Kidney epithelial cell (primary cell): ENCODE measurements at places on chromosomes 5 and 9.

DNA sequence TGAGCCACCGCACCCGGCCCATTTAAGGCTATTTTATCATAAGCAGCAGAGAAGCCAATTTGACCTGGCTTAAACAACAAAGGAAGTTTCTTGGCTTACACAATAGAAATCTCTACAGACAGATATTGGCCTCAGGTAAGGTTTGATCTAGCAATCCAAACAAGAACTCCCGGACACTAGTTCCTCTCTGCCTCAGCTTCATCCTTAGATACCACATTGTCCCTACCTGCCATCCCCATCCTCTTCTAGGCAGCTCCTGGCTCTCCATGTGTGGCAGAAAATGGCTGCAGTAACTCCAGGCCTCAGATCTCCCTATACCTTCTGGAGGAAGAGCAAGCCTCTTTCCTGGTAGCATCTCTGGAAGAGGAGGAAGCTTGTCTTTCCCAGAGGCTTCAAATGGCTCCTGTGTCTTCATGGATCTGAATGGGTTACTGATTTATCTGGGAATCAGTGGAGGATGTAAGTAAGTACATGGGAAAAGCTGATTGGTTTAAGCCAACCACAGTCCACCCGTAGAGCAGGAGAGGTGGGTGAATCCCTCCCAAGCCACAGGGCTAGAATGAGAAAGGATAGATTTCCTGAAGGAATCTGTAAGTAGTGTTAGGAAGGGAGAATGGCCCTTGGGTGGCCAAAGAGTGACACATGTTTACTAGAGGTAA lies 26.7 kb upstream of the AOPEP start:
- no peak for DNase-seq

DNA sequence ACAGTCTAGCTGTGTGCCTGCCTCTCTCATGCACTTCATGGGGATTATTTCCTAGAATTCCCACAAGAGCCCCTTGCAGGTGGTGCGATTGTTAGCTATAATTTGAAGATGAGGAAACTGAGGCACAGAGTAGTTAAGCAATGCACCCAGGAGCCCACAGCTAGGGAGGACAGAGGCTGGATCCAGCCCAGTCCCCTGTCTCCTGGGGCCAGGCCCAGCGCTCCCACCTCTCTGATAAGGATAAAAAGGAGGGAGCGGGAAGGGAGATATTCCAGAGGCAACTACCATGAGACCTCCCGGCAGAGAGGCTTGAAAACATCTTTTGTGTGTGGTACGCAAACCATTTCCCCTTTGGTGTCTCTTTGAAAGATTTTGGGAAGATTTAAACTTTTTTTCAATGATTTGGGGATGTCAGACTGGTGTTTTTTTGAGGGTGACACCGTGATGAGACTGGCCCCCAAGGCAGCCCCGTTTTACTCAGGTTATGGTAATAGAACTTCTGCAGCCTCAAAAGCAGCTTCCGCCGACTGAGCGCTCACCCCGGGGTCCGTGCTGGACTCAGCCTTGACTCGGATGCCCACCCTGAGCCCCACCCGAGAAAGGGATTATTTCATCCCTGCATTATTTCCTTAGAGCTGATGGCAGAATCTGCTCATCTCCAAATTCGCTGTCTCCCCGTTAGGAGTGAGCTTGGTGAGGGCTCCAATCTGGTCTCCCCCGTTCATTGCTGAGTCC lies 144.7 kb upstream of the IER5L start:
- DNase-seq: no peak

- no peak for DNase-seq
Observed at GRCh38 chr5:83450183-83450966, 21.2 kb upstream of the VCAN start.

DNA sequence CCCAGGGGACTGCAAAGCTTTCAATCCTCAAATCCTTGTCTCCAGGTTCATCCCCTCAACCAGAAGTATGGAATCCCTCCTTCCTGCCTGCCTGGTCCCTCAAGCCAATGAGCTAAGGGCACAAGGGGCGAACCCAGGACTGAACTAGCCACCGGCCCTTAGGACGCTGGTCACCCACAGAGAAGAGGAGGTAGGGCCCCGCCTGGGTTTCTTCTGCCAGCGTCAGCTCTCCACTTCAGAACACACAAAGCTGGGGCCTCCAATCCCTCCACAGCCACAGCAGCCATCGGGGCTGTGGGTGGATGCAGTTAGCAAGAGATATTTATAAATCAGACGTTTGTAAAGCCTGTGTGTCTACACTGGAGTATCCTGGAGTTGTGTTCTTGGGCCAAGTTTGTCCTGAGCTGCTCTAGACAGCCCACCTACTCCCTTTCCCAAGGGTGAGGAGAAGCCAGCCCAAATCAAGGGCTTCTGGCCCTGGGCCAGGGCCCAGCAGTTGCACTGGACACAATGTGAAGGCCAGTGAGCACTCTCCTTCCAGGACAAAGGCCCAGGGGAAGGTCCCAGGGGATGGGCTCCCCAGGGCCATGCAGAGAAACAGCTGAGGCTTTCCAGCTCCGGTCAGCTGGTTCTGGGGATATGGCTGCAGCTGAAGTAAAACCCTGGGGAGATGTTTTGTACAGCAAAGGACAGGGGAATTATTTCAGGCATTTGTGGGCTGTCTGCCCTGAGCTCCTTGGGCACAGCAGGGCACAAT lies 18.9 kb downstream of the AMBP start:
- no peak for DNase-seq

- no peak for DNase-seq
Observed at GRCh38 chr9:70229579-70229978, 29.2 kb upstream of the SMC5 start.

DNA sequence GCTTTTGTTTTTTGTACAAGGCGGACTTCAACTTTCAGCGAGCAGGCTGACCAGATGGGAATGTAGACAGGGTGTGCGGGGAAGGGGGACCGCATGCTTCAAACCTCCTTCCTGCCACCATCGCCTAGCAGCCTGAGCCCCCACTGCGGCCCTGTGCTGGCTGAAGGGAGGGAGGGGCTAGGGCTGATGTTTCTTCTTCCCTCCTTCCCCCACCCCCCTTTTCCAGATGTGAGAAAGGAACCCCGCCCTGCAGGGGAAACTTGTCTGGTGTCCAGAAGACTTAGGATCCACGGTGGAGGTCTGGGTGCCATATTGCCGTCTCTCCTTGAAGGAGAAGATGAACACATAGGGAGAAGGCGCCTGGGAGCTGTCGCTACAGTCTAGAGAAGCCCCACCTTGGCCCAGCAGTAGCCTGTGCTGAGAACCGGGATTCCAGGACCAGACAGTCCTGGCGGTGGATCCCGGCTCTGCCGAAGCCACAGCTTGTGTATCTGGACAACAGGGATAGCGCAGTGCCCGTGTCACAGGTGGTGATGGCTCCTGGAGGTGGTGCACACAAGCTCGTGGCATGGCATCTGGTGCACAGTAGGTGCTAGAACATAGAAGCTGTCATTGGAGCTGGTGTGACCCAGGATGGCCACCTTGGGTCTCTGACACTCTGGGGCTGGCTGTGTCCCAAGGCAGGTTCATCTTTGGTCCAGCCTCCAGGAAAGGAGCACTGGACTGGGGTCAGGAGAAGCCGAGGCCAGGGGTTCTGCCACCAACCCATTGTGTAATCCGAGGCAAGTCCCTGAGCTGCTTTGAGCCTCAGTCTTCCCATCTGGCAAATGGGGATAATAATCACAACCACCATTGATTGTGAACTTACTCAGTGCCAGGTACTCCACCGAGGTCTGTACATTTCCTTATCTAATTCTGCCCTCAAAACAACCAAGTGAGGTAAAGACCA lies 205.6 kb downstream of the C9orf50 start:
- no peak for DNase-seq

DNA sequence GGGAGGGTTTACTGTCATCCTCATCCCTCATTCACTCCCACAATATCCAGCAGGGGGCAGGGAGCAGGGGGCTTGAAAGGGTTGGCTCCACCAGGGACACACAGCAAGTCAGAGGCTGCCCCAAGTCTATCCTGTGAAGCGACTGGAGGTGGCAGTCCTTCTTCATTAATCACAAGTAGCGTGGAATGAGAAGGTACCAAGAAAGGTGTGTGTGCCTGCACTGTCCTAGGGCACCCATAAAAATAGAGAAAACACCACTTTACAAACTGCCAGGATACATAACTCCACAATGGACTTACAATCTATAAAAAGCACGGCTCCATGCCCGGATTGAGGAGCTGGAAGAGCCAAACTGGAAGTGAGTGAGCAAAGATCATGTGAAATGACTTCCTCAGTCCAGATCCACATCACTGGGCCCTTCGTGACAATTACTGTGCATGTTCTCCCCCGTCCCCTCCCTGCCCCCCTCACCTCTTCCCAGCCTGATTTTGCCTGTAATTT lies 183.9 kb downstream of the SLIT3 start:
- DNase-seq: no peak
